CD8-positive, alpha-beta memory T cell (primary cell): ENCODE measurements at places on chromosomes 6 and 20.

GRCh38 chr6:160122744-160123143 is 1.1 kb downstream of the SLC22A1 start:
- DNase-seq = no peak

DNA sequence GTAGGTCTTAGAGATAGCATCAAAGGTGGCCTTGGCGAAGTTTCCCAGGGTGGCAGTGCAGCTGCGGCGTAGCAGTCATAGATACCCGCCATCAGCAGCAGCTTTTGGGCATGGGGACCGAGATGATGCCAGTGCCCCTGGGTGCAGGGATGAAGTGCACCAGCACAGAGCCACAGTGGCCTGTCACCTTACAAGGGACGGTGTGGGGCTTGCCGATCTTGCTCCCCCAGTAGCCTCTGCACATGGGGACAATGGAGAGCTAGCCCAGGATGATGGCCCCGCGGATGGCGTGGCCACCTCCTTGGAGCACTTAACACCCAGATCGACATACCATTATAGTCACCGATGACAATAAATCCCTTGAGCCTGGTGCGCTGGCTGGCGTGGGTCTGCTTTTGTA is 195.5 kb downstream of the ZMYND8 start:
- DNase-seq = no peak

DNA sequence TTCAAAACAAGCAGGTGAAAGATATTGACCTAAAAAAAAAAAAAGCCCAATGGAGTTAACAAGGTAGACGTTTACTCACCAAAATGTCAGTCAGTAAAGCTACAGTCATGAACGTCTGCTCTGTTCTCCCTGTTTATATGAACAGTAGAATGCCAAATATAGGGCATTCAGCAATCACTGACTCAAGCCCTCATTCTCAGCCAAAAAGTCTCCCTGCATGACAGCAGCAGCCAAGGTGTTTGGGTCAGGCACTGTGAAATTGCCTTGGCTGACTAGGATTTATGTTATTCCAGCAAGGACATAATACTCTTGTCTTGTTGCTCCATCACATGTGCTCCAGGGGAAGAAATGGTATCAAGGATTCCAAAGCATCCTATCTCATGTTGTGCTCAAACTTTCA is 194.7 kb upstream of the RSPO3 start:
- DNase-seq = no peak

GRCh38 chr6:130282234-130282995 is 59.7 kb upstream of the SAMD3 start:
- DNase-seq = peak; percentile 34

DNA sequence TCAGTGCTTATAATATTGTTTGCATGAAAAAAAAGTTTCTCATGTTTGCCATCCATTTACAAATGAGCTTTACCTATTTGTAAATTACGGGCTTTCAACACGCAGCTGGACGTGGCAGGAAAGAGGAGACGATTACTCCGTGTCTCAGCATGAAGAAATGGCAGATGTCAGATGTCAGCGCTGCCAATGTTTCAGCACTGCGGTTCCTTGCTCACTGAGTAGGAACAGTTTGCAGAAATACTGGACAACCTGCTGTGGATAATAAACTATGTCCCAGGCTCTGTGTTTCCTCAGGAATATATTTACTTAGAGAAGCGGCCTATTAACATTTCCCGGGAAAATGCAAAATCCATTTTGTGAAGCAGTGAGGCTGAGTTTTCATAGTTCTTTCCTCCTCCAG is 22.7 kb downstream of the RAMACL start:
- no peak for DNase-seq

- no peak for DNase-seq
Observed at GRCh38 chr6:9347608-9348007, 912.3 kb upstream of the SLC35B3 start.

GRCh38 chr20:2521369-2522305 is 12.9 kb upstream of the ZNF343 start:
- peak; percentile 42 for DNase-seq

GRCh38 chr6:138540468-138540867 is 41.2 kb upstream of the NHSL1 start:
- DNase-seq = no peak

GRCh38 chr6:37485291-37485702 is 14.4 kb downstream of the CCDC167 start:
- DNase-seq = no peak

DNA sequence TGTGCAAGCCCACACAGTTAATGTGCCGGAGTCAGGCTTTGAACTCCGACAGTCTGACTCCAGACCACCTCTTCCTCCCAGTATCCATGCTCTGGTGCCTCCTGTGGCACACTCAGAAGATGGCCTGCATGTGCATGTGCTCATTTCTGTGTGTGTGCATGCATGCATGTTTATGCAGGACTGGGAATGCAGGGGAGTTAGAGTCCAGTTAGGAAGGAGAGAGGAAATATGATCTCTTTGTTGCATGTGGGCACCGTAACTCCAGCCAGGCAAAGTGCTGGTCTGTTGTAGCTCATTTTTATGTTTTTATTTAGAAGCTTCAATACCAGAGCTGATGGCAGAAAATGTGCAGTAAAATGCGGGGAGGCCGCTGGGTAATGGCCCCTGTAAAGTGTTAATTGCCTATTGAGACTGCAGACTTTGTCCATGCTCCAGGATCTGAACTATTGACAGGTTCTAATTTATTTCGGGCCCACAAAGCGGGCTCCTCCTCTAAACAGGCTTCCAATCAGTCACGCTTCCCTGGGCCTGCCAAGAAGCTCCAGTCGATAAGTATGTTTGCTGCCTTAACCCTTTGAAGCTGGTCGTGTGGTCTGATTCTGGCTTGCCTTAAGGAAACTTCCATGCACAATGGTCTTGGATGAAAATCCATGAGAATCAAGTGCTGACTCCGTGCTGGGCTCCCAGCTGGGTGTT is 248.3 kb downstream of the DHX35 start:
- no peak for DNase-seq
